ENCODE measurements at places on chromosomes 4 and X.

DNA sequence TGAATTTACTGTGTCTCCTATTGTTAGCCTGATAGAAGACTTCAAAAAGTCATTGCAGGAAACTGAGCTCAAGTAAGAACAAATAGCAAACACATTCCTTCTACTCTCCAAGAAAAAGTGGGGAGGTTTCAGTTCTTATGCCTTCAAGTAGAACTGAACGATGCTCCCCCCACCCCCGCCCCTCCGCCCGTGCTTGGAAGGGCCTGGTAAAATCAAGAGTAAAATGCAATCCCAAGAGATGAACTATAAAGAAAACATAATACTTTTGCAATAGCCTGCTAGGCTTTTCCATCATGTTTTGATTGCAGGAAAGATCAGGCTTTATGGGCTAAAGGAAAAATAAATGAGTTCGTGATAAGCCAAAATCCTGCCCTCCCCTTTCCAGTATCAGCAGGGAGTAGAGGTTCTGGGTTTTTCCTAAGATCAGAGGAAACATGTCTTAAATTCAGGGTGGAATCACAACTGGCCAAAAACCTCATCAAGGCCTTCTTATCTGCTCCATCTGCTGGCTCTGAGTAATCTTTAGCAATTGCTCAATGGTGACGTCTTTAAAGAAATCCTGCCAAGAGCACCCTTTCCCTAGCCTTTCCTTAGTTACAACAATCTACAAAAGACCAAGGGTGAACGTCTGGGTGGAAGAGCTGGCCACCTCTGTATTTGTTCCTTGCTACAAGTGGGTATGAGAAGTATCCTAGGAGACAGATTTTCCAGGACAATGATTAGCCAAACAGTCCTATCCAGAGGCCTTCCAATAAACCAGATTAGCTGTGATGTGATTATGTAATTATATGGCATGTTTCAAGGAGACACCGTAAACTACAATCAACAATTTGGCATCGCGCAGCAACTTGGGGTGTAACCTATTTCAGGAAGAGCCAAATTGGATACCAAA lies 66.3 kb upstream of the FAM9C start:
- no peak for DNase-seq

GRCh38 chrX:129262912-129263311 lies 260.4 kb downstream of the SMARCA1 start:
- no peak for DNase-seq

- no peak for DNase-seq
Observed at GRCh38 chrX:5876984-5877596, 351.6 kb downstream of the NLGN4X start.

DNA sequence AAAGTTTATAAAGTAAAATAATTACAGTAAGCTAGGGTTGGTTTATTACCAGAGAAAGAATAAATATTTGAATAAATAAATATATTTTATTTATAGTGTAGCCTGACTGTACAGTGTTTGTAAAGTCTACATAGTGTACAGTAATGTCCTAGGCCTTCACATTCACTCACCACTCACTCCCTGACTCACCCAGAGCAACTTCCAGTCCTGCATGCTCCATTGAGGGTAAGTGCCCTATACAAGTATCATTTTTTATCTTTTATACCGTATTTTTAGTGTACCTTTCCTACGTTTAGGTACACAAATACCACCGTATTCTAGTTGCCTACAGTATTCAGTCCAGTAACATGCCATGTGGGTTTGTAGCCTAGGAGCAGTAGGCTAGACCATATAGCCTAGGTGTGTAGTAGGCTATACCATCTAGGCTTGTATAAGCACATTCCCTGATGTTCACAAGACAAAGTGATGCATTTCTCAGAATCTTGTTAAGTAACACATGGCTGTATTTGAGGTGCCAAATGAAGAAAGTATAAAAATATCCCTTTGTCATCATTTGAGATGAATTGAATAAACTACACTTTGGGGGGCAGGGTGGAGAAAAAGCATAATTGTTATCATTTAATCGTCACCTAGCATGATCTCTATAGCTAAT lies 14.7 kb upstream of the KLHL8 start:
- no peak for DNase-seq

DNA sequence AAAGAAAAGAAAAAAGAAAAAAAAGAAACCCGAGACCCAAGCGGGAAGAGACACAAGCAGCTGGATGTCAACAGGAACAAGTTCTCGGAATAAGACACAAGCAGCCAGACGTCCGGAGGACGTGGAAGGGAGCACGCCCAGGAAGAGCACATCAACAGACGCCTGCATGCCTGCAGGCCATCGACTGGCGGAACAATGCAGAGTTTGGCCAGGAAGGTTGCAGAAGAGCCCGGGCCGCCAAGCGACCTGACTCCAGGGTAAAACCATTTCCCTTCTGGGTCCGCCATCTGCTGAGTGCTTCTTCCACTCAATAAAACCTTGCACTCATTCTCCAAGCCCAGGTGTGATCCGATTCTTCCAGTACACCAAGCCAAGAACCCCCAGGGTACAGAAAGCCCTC lies 95.6 kb upstream of the PRR32 start:
- DNase-seq = no peak

DNA sequence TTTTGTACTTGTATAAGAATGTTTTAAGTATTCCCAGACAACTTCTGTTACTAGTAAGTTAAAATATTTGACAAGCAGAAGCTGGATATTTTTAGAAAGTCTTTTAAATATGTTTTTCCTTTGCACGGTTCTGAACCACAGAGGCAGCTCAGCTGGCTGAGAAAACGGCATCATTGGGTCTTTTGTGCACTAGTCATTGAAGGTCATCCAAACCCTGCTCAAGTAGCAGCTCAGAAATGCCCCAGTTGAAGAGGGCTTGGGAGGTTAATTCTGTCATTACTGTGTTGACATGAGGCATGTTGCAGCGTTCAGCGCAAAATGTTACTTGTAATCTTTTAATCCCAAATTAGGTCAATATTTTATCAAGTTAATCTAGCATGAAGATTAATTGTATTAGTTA lies 383.7 kb upstream of the FAM241A start:
- no peak for DNase-seq

DNA sequence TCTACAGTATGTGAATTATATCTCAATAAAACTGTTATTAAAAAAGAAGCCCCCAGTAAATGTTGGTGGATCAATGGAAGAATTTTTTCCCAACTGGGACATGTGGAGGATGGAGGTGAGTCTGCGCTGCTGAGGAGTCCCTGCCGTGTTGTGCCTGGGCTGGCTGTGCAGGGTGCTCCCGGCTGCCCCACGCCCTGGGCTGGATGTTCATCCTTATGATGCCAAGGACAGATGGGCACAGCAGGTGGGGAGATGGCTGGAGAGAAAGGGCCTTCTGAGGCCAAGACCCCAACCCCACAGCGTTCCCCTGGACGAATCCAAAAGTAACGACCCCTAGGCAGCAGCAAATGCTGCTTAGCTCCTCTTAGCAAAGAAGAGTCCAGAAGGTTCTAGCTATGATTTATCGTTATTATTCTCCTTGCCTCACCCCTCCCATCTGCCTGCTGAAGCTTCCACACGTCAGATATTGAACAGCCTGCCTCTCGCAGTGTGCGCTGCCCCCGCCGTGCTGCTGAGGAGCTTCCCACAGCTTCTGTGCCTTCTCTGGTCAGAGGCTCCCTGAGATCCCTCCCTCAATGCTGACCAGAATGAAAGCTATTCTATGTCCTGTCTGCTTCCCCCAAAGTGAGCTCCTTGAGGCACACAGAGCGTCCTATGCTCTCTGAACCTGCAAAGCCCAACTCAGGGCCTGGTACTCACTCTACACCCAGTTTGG lies 26.5 kb downstream of the HMX1 start:
- no peak for DNase-seq

DNA sequence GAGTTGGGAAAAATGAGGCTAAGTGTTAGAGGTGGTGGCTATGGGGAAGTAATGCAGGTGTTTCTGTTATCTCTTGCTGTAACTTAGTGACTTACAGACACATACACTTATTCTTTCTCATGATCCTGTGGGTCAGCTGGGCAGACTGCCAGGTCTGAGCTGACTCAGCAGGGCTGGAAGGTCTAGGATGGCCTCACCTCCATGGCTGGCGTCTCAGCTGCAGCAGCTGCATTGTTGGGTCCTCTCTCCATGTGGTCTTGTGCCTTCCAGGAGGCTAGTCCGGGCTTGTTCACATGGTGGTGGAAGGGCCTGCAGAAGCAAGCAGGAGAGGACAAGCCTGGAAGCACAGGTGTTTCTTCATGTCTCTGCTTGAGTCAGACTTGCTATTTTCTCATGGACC lies 172.7 kb downstream of the NHS start:
- no peak for DNase-seq

DNA sequence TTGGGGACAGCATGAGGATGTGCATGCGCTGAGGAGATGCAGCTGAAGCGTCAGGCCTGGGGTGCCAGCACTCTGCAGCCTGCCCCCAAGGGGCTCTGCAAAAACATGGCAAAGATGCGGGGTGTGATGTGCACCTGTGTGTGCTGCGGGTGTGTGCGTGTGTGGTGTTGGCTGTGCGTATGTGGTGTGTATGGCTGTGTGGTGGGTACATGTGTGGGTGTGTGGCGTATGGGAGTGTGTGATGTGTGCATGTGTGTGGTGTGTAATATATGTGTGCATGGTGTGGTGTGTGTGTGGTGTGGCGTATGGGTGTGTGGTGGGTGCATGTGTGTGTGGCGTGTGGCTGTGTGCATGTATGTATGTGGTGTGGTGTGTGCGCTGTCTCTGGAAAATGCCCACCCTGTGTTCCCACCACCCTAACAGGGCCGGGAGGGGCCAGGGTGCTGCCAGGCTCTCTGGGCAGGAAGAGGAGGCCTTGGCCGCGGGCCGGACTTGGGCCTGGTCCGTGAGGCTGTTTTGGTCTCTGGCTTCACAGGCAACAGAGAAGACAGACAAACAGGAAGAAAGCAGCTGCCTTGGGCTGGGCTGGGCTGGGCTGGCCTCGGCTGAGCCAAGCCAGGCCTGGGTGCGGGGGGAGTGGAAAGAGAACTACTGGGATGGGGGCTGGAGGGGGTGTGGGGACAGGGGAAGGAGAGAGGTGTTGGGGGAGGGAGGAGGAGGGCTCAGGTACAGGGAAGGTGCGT lies 1.1 kb upstream of the AVPR2 start:
- no peak for DNase-seq

DNA sequence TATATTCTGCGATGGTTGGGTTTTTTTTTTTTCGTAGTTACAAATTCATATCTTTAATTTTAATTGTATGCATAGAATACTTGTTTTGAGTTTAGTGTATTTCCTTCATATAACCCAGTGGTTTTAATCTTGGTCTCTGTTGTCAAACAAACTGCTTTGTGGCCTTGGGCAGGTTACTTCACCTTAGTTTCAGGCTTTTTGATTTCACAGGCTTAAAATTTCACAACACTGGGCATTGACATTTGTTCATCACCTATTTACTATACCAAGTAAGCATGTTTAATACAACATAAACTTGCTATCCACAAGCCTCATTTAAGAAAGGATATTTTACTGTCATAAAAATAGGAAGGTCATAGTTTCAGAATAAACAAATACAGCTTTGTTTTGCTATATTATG lies 14.7 kb downstream of the RAPGEF2 start:
- no peak for DNase-seq

DNA sequence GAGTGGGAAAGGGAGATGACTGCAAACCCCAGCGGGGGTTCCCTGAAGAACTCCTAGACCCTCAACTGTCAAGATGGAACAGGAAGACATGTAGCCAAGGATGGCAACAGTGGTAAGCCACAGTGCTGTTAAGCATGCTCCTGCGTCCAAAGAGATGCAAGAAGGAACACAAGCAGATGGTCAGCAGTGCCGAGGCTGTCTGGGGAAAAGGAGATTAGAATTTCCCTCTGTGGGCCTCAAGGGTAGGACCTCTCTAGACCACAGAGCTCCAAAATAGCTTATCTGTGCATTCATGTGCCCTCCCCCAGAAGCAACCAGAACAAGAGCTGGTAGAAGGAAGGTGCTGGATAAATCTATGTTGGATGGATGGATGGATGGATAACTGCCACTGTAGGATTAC lies 82.0 kb upstream of the CPEB2 start:
- DNase-seq = no peak

DNA sequence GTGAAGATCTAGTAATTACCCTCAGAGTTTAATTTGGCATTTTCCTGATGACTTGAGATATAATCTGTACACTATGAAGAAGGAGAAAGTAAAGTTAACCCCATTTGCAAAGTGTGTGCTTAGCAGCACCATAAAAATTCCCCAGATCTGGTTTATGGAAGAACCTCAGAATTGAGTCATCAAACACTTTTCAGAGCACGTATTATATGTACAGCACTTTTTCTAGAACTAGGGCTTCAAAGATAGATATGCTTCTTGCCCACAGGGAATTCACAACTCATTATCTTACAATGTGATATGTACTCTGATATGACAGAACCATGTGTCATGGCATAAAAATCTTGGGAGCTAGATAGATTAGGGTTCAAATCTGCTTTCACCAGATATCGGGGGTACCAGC lies 150.9 kb downstream of the SLC10A7 start:
- no peak for DNase-seq

DNA sequence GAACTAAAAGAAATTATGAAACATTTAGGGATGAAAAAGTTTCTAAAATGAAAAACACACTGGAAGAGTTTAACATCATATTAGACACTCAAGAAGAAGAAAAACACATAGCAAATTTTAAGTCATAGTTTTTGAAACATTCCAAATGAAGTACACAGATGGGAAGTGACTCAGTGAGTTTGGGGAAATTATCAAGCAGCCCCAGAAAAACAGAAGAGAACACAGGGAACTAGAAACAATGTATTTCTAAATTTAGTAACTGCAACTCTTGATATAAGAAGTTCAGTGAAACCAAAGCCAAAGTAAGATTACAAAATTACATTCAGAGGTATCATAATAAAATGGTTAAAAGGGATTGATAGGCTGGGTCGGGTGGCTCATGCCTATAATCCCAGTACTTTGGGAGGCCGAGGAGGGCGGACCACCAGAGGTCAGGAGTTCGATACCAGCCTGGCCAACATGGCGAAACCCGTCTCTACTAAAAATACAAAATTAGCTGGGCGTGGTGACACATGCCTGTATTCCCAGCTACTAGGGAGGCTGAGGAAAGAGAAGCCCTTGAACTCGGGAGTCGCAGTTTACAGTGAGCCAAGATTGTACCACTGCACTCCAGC lies 461.2 kb downstream of the KCTD8 start:
- no peak for DNase-seq

- no peak for DNase-seq
Observed at GRCh38 chr4:111999801-112000200, 145.5 kb upstream of the FAM241A start.

GRCh38 chrX:110992611-110993010 lies 103.4 kb upstream of the PAK3 start:
- no peak for DNase-seq

- DNase-seq = no peak
Observed at GRCh38 chr4:178899084-178899483, 1456.8 kb upstream of the AGA start.

- no peak for DNase-seq
Observed at GRCh38 chr4:162101337-162101736, 62.5 kb downstream of the FSTL5 start.

Measured in effector memory CD8-positive, alpha-beta T cell (primary cell).